ENCODE measurements at places on chromosomes 13 and 19.

- DNase-seq: no peak
Observed at GRCh38 chr19:5351731-5352228, 11.2 kb upstream of the PTPRS start.

DNA sequence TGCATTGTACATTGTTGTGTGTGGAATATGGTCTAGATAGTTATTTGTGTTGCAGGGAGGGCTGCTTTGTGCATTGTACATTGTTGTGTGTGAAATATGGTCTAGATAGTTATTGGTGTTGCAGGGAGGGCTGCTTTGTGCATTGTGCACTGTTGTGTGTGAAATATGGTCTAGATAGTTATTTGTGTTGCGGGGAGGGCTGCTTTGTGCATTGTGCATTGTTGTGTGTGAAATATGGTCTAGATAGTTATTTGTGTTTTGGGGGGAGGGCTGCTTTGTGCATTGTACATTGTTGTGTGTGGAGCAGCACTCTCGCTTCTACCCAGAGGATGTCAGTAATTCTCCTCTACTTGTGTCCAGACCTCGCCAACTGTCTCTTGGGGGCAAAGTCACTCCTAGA lies 36.3 kb upstream of the ZNF835 start:
- no peak for DNase-seq

DNA sequence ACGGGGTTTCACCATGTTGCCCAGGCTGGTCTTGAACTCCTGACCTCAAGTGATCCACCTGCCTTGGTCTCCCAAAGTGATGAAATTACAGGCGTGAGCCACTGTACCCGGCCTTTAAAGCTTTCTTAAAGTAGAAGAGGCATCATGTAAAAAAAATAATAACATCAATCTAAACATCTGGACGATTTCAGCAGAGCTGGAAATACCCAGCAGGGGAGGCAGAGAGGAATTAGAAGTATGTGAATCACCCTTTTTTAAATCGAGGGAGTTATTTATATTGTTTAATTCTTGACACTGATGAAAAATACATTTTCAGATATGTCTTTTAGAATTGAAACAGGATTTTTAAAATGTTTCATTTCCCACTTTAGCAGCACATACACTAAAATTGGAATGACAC lies 37.4 kb upstream of the MTIF3 start:
- no peak for DNase-seq

DNA sequence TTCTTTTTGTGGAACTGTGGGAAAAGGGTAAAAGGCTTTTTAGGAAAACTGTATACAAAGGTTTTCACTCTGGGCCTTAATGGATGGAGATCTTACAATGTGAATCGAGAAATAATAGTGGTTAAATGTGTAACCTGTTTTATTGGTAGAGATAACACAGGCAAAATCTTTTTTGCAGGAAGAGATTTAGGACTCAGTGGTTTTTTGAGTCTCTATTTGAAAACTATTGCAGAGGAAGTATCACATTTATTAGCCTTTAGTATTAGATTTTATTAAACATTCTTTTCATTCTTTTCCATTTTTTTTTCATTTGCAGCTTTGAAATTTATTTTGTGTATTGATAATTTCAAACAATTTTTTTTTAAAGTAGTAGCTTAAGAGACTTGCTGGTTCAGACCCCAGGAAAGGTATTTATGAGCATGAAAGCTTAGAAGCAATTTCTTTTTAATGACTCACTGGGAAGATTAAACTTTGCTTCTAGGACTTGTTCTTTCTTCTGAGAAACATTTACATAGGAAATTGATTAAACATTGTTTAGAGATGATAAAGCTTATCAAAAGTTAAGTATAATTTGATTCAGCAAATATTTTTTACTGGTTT lies 10.5 kb downstream of the KLF5 start:
- no peak for DNase-seq

DNA sequence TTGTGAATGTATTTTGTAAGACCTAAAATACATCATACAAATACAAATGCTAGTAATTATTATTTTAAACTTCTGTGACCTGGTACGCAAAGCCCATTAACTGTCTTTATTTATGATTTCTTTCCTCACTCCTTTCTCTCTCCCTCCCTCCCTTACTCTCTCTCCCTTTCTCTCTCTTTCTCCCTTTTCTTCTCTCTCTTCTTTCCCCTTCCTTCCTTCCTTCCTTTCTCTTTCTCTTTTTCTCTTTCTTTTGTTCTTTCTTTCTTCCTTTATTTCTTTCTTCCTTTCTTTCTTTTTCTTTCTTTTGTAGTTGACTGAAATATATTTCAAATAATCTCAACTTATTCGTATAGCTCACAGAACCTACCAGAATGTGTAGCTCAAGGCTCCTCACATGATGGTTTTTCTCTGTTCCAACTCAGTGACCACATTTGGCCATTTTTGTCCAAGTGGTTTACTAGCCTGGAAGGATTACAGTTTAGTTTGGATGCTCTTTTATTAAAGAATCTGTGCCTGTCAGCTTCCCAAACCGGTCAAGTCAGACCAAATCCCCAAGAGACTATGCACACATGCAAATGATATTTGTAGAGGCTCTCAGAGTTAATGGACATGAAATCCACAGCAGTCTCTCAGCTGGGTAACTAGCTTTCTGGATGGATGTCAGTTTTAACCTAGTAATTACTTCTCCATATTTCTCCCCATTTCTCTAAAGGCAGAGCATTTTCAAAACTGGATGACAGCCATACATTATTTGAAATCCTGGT lies 71.7 kb downstream of the POSTN start:
- no peak for DNase-seq

DNA sequence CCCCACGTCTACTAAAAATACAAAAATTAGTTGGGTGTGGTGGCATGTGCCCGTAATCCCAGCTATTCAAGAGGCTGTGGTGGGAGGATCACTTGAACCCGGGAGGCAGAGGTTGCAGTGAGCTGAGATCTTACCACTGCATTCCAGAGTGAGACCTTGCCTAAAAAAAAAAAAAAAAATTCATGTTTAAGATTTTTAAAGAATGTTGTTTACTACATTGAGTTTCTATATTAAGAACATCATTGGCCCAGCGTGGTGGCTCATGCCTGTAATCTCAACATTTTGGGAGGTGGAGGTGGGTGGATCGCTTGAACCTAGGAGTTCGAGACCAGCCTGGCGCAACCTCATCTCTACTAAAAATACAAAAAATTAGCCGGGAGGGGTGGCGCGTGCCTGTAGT lies 31.9 kb upstream of the FLT1 start:
- no peak for DNase-seq

GRCh38 chr19:39736088-39736487 lies 1.7 kb downstream of the CLC start:
- DNase-seq: no peak

GRCh38 chr19:38047049-38047438 lies 140.0 kb downstream of the SIPA1L3 start:
- no peak for DNase-seq

DNA sequence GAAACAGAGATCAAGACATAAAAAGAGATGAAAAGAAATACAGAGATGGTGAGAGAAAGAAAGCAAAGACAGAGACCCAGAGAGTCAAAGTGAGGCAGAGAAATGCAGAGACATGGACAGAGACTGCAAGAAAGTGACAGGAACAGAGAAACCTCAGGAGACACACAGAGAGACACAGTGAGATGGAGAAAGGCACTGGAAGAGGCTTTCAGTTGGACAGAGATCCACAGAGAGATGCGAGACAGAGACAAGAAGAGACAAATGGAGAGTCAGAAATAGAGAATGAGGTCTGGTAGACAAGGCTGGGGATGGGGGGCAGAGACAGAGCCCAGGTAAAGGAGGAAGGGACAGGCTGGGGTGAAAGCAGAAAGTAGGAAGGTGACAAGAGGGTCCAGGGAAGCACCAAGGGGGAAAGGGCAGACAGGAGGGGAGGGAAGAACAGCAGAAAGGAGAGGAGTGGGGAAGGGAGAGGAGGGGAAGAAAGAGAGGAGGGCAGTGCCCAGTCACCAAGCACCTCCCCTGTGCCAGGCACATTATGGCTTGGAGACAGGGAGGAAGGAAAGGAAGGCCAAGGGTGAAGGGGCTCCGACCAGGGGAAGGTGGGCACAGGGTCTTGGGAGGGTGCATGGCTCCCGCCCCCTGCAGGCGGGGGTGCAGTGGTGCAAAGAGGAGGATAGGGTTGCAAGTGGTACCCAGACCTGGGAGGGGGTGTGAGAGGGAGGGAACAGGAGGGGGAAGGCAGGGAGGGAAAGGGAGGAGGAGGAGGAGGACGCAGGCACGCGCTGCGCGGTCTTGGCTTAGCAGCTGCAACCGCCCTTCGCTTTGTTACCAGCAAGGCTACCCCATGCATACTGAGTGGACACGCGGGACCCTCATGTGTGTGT lies 38.4 kb downstream of the DEDD2 start:
- peak; percentile 87 for DNase-seq

DNA sequence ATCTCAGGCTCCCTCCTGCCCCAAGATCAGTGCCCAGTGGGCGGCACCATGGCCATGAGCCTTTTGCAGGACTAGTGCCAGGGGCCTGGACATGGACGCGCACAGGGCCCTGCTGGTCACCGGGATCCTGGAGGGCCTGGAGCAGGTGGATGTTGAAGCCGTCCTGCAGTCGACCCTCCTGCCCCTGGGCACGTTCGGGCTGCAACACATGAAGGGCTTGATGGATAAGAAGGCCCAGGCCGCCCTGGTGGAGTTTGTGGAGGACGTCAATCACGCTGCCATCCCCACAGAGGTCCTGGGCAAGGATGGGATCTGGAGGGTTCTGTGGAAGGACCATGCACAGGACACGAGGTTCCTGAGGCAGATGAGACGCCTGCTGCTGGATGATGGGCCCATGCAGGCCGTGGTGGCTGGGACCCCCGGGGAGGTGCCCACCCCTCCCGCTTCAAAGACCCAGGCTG lies 38.0 kb upstream of the PNMA8B start:
- no peak for DNase-seq

GRCh38 chr13:25168790-25169189 lies 3.3 kb downstream of the AMER2 start:
- no peak for DNase-seq

GRCh38 chr13:99527301-99527700 lies 26.0 kb downstream of the TM9SF2 start:
- DNase-seq: no peak

DNA sequence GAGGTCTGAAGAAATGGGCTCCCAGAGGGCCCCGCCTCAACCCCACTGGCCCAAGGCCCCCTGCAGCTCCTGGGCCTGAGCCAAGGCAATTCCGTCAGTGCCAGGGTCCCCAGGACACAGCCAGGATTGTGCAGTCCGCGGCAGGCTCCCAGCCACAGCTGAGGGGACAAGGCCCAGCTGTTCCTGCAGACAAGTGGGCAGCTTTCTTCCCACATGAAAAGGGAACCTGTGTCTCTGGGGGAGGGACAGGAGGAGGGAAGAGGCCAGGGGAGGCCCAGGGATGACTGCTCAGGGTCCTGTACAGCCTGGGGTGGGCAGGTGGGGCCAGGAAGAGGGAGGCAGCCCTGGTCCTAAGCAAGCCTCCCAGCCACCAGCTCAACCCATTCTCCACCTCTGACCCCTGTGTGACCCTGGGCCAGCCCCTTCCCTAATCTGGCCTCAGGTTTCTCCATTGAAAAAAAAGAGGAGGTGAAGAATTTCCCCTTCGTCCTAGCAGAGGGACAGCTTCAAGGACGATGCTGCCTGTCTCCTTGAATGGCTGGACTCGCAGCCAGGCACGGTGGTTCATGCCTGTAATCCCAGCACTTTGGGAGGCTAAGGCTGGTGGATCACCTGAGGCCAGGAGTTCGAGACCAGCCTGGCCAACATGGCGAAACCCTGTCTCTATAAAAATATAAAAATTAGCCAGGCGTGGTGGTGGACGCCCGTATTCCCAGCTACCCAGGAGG lies 20.5 kb upstream of the VSTM2B start:
- no peak for DNase-seq

- DNase-seq: no peak
Observed at GRCh38 chr13:110559429-110559943, 2.0 kb downstream of the RAB20 start.

DNA sequence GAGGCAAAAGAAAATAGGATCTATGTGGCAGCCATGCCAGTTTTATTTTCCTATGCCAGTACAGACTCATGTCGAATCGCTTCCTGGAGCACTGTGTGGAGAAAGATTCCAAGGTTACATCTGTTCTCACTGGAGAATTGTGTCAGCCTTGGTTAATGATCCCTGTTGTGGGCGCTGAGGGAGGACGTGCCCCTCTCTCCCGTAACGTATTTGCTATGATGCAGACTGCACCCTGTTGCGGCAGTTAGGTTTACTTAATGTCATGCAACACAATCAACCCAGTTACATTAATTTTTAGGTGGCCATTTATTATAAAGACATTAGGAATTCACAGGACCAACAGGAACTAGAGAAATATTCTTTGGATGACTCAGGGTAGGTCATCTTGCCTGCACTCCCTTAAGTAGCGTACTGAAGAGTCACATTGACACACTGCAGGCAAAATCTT lies 892.9 kb downstream of the EFNB2 start:
- DNase-seq: peak; percentile 13

DNA sequence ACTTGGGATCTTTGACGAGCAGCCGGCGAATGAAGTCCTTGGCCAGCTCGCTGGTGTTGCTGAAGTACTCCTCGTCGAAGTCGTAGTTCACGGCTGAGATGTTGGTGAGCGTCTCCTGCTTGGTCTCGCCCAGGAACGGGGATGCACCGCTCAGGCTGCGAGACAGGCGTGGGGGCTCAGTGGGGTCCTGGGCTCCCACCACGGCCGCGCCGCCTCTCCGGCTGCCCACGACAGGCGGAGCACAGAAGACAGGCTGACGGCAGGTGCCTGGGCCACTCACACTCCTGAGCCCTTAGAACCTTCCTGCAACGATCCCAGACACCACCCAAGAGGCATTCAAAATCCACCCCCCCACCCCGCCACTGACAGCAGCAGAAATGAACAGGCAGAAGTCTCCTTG lies 9.9 kb downstream of the DAPK3 start:
- no peak for DNase-seq

DNA sequence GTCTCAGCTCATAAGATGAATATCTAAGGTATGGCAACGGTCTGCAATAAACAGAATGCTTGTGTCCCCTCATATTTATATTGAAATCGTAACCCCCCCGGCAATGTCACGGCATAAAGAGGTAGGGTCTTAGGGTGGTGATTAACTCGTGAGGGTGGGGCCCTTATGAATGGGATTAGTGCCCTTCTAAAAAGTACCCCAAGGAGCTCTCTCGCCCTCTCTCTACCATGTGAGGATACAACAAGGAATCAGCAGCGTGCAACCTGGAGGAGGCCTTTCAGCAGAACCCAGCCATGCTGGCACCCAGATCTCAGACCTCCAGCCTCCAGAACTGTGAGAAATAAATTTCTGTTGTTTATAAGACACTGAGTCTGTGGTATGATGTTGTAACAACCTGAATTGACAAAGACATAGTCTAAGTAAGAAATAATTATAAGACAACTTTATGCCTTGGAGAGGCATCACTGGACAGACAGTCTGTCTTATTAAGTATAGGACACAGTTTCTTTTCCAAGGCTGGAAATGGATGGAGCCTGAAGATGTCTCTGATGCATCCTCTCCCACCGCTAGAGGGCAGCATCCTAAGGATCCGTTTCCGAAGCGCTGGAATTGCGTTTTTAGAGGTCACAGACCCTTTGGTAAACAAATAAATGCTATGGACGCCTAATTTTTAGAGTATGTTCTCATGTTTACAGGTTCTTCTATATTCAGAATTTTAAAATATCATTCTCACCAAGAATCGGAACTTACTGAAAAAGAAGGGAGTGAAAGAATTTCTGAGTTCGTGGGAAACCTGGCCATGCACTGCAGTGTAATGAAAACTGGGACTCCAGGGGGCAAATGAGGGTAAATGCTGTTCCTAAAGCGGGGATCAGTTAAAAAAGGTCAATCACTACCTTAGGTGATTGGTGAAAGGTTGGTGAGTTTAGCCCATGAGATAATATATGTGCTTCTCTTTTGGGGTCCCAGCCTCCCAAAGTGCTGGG lies 13.3 kb upstream of the LEUTX start:
- peak; percentile 41 for DNase-seq

GRCh38 chr13:101955764-101956163 lies 446.1 kb downstream of the FGF14 start:
- DNase-seq: no peak

Measured in A549 (cell line).